ENCODE measurements at places on chromosomes 2 and 18. TPM values are rescaled to one million over a fixed set of nuclear protein-coding genes. Genes with fewer than 3 reads are reported as not detected.

- no peak for DNase-seq
These were observed 183.1 kb downstream of the SMAD2 start for GRCh38 chr18:47747260-47747795.

- DNase-seq, result peak; percentile 70
These were observed 226.3 kb downstream of the CDCA7 start for GRCh38 chr2:173580956-173581355.

The DYNAP gene
- not detected for polyA plus RNA-seq

DNA sequence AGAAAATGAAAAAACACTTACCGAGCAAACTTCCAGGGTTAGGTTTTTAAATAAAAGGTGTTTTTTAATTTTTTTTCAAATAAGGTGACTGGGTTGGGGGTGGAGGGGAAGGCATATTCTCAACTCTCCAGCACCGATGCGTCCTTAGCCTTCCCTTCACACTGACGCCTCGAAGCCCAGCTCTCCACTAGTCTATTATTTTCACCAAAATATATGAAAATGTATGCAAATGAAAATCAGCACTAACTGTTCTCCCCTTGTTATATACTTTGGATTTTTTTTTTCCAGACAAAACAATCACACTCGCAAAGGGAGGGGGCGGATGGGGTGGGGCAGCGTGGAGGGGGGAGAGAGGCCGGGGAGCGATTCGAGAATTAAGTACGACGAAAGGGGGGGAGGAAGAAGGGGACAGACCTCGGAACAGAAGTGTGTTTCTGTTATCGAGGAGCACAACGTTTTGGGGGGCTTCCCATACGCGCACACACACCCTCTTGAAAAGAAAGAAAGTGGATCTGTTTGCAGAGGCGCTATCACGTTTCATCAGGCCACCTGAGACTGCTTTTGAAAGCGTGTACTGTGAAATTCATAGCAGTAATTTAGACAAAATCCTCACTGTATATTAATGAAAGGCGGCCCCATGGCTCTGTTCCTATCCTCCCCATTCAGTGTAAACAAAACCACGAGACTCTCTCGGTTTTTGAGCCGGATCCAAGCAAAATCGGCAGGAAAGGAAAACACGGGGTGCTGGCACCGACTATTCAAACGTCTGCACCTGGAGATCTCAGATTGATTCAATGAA, 2.4 kb upstream of the POU3F3 start:
- no peak for DNase-seq

The CROCC2 gene
- polyA plus RNA-seq, result 0.26 TPM

- no peak for DNase-seq
These were observed 36.3 kb upstream of the CTDP1 start for GRCh38 chr18:79643054-79643984.

Data from muscle of leg (tissue), 16 donors.